ENCODE measurements at places on chromosomes 16 and 17. TPM values are rescaled to one million over a fixed set of nuclear protein-coding genes. Genes with fewer than 3 reads are reported as not detected.

- DNase-seq: no peak
These were observed 10.6 kb downstream of the RAB40B start for GRCh38 chr17:82687871-82688270.

KCNJ2 gene
- 2.1 TPM for total RNA-seq

CFAP97D1 gene
- not detected for total RNA-seq

IGSF6 gene
- total RNA-seq: 1.2 TPM

- no peak for DNase-seq
These were observed 10.8 kb upstream of the GCSH start for GRCh38 chr16:81106826-81107503.

GRCh38 chr16:19166500-19166899, 1.5 kb upstream of the SYT17 start:
- DNase-seq: no peak

MYLK3 gene
- under 0.01 TPM for total RNA-seq

FOXN1 gene
- total RNA-seq: not detected

DNA sequence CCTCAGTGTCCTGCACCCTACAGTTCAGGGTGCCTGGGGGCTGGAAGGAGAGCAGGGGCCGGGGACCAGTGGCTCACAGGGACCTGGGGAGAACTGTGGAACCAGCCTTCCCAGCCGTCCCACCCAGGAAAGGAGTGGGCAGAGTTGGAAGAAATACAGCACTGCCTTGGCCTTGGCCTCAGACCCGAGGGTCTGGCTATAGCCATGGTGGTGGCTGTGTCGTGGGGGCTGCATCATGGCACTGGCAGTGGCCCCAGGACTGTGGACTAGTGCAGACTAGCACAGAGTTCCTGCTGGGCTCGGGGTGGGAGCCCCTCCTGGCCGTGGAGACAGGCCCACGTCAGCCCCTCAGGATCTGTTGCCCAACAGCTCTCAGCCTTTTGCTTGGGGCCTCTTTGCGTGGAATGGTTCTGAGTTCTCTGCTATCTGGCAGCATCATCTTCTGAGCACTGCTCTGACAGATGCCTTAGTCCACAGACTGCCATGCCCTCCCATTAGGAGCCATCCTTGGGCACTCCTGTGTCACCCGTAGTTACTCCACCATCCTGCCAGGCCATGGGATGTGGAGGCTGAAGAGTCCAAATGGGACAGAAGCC, 12.6 kb upstream of the DNASE1 start:
- peak; percentile 34 for DNase-seq

DNA sequence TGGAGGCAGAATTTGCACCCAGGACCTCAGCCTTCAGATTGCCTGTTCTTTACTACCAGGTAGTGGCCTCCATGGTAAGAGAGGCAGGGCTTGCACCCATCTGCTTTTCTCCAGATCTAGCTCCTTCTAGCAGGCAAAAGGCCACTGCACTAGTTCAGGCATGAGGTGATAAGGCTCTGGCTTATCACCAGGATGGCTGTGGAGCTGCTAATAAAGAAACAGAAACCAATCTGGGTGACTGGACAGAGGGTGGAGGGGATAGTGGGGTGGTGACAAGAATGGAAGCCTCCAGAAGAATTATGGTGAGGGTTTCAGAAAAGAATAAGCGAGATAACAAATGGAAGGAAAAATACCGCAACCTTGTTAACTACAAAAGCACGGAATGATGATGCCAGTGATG, 15.5 kb upstream of the SUPT4H1 start:
- no peak for DNase-seq

GNG13 gene
- not detected for total RNA-seq

DNA sequence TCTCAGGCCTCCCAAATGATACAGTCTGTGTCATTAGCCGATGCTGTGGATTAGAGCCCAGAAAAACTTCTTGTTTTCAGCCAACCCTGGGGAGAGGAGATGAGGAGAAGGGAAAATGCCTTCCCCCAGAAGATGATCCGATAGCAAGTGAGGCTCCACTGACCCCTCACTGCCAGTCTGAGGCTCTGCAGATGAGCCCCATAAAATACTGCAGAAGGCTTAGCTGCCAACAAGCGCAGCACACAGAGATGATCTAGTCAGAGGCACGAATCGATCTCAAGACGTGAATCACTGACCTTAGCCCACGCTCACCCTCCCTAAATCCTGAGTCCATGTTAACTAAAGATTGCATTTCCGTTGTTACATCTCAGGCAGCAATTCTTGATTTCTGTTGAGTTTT, 31.5 kb downstream of the SALL1 start:
- DNase-seq: no peak

EPX gene
- total RNA-seq: not detected
